ENCODE measurements at places on chromosomes 2 and 18.

- peak; percentile 45 for DNase-seq
Observed at GRCh38 chr2:3222636-3223035, 155.0 kb downstream of the EIPR1 start.

DNA sequence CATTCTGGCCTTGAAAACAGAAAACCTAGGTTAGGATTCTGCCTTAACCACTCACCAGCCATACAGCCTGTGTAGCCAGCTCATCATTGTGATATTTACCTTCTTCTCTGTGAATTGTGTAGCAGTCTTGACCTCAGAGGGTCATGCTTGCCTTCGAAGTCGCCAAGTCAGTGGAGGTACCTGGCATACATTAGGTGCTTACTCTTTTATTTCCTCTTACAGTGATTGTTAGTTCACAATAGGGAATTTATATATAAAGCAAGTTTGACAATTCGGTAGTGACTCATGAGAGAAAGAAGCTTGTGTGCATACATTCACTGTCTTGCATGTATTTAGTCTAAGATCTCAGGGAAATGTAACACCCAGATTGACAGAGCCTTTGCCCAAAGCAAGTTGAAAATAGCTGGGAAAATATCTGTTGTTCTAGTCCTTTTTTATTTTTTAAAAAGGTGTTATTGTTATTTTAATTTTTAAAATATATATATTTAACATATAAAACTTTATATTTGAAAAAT is 290.6 kb downstream of the PTGR3 start:
- no peak for DNase-seq

DNA sequence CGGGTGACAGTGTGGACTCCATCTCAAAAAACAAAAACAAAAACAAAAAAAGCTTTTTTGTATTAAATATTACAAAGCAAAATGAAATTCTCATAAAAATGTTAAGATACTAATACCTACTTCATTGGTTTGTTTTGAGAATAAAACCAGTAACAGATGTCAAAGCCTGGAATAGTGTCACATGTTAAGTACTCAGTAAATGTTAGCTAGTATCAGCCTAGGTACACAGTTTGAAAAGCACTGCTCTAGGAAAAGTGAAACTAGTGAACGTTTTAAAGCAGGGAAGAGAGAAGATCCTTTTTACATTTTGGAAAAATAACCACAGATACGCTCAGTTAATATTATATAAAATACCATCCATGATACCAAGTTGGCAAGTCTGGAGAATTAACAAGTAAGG is 37.1 kb upstream of the ADAM17 start:
- no peak for DNase-seq

GRCh38 chr2:224379172-224379571 is 22.7 kb downstream of the FAM124B start:
- no peak for DNase-seq

GRCh38 chr2:144052083-144052482 is 467.8 kb downstream of the ZEB2 start:
- DNase-seq, result no peak

DNA sequence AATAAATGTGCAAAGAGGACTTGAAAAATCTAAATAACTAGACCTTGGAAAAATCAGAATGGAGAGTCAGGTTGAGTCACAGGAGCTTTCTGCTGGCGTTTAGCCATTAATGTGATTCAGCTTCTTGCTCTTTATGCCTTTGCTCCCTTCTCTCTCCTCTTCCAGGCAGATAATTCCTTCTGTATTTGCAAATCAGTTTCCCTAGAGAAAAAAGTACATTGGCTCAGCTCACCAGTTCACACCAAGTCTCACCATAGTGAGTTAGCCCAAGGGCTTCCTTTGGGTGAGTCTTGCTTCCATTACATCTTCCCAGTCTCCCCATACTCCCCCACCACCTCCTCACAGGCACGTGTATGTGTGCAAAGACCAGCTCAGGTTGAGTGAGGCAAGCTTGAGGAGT is 73.6 kb downstream of the CYBRD1 start:
- DNase-seq, result no peak

DNA sequence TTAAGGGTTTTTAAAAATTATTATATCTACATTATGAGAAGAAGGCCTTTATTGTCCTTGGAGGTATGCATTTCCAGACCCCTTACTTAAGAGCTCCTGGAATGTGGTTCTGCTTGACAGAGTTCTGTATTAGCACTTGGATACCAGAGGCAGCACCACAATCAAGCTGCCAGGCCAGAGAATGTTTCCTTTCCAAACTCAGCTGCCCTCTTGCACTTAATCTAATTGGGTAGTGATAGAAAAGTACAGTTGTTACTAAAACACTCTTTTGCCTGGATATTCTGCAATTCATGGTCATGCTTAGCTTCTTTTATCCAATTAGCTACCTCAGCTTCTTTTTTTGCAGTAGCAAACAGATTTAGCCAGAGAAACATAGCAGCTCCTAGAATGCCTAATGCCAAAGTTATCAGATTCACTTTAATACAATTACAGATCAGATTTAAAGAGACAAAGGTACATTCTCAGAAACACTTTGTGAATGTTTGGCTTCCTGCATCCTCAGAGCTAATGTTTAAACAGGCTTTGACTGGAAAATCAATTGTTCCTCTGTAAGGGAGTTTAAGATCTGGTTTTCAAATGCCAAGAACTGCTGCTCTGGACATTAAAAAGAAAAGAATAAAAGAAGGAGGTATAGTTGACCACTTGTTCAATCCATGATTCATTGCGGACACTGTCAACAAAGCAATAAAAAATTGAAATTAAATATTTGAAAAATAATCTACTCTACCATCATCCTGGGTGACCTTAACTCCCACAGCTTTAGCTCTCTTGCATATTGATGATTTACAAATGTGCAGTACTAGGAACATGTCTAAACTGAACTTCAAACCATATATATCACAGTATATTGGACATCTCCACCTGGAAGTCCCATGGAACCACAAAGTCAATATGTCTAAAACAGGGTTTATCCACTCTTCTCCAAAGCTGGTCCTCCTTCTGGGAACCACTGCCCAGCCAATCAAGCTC is 12.8 kb downstream of the NOSTRIN start:
- no peak for DNase-seq

- DNase-seq, result no peak
Observed at GRCh38 chr2:60659026-60659425, 97.0 kb upstream of the PAPOLG start.

DNA sequence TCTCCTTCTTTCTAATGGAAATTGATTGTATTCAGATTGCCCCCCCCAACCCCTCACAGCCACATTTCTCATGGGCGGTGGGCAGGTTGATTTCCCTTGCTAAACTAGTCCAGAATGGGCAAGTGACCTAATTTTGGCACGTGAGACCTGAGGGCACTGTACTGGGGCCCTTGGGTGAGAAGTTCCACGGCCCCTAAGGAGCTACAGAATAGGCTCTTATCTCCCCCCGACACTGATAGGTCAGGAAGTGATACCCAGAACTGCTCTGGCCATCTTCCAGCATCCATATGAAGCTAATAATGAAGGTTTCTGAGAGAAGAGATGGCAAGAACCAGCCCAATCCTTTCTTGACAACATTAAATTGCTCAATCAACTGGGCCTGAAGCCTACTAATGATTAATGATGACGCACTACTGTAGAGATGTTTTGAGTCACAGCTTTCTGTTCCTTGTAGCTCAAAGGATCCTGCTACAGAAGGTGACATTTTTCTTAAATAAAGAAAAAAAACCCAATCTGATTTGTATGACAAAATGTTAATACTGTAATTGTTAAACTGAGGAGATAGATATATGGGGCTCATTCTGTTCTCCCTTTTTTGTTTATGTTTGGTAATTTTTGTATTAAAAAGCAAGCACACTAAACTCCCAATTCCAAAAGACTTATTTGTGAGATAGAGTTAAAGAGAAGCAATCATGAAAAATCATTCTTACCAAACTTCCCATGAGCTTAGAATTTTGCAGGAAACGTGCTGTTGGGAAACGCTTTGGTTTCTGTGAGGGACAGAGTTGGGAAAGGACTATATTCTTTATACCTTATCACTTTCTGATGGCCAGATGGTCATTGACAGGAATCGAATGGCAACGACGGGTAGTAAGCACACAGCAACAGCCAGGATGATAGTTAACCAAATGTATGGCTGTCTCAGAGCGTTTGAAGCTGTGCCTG is 28.2 kb upstream of the NARS1 start:
- no peak for DNase-seq

GRCh38 chr2:121777699-121778058 is 22.2 kb downstream of the TSN start:
- no peak for DNase-seq

- DNase-seq, result no peak
Observed at GRCh38 chr2:232533944-232534710, 5.4 kb upstream of the CHRNG start.

DNA sequence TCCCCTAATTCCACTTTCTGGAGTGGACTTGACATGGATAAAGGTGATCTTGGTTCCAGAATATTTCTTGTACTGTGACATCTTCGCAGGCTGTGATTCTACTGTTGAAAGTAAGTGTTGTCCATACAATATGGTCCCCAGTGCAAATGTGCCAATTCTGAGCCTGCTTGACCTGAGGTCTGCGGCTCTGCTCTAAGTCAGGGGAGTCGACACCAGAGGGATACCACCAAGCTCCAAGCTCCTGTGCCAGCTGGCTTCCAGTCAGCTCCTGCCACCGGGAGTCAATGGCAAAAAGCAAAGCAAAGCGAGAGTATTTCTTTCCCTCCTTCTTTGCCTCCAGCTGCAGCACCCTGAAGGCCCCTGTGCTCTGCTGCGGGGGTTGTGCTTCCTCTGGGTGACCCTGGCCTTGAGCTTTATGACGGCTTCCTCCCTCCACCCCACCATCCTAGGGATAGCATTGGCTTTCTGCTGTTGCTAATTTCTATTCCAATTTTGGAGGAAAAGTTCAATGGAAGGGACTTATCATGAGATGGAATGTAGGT is 50.4 kb downstream of the SLC35F5 start:
- no peak for DNase-seq

DNA sequence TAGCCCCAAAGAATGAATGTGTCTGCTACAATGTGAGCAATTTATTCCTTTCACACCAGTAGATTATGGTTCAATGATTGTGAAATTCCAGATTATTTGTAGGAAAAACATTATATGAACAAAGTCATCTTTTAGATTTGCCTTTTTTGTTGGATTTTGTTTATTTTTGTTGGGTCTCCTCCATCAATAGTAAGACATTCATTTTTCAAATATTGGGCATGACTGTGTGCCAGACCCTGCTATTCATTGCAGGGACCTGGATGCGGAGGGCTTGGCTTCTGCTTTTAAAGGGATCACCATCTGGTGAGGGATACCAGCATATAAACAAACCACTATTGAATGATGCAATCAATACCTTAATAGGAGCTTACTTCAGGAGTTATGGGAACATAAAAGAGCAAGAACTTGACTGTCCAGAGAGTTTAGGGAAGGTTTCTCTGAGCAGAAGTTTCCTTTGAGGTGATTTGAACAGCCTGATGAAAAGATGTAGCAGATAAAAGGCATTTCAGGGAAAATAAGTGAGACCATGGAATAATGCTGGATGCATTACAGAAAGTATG is 486.7 kb downstream of the EPHA4 start:
- no peak for DNase-seq

GRCh38 chr2:170660409-170660808 is 54.7 kb upstream of the SP5 start:
- no peak for DNase-seq

DNA sequence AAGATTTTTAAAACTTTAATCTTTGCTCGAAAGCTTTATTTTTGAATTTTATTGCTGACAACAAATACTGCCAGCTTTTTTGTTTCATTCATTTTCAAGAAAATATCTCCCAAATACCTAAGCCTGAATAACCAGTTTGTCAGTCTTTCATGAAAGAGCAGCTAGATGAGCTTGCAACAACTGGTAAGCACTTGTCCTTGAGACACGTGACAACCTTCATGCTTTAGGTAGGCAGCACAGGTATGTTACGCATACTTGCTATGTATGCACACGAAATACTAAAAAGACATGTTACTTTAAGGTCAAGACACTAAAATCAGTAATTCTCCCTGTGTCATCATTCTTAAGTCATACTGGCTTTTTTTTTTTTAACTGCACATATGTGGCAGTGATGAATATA is 12.3 kb downstream of the CEBPZ start:
- DNase-seq, result no peak

DNA sequence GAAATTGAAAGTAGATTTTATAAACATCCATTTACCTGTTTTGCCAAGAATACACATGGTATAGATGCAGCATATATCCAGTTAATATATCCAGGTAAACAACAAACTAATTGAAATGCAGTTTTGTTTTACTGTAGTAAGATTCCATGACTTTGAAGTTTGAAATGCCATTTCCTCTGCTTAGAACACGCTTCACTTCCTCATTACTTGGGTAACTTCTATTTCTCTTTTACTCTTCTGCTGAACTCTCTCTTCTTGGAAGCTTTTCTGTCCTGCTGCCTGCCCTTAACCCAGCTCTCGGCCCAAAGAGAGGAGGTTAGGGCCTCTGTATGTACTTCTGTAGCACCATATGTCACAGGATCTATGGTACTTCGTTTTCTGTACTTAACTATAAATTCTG is 14.1 kb upstream of the IL1RL2 start:
- no peak for DNase-seq

GRCh38 chr2:226754821-226755604 is 44.6 kb downstream of the IRS1 start:
- no peak for DNase-seq

DNA sequence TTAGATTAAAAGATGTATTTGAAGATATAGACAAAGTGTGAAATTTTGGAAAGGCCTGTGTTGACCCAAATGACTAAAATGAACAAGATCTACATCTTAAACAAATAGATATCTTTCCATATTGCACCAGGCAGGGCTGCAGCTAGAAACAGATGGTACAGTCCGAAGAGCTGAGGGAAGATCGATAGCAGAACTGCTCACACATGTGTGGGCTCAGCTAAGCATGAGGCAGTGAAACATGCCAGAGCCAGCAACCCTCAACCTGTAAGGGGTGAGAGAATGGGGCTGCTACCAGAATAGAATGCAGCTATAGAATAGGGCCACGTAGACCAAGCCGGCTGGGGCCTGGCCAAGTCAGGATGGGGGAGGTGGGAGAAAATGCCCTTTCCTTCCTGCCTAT is 87.8 kb downstream of the SLC5A7 start:
- DNase-seq, result no peak

DNA sequence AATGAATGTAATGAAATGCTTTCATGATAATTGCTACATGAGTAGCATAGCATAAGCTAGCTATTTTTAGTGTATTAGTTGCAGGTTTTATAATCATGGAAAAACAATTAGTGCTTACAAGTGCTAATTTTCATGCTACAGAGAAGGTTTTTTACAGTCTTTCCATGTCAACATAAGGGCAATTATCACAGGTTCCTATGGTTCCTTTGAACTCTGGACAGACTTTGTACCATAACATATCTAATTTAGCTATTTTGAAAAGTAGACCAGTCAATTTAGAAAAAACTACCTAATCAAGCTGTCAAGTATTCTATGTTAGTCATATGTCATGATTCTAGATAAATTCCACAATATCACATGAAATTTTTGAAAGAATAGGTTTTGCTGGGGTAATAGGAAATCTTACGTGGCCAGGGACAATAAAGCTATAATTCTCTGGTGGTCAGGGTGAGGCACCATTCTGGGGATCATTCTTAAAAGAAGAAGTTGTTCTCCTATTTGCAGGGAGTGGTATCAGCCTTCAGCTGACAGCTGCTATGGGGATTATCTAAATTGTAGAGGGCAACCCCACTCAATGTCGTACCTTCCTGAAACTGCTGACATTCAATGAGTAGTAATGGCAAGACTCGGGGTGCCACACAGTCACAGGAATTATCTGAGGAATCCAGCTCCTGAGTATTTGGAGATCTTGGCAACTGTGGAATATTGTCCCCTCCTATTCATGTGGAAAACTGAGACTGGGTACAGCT is 724.0 kb upstream of the LINC00305 start:
- no peak for DNase-seq

GRCh38 chr2:10523406-10524189 is 75.5 kb upstream of the ODC1 start:
- no peak for DNase-seq

GRCh38 chr2:232959139-232959538 is 53.9 kb downstream of the NGEF start:
- DNase-seq, result no peak
